NCI-H345 (cell line): ENCODE measurements at places on chromosomes 4 and X.

GRCh38 chr4:60033826-60034225, 1166.3 kb upstream of the ADGRL3 start:
- DNase-seq, result no peak

DNA sequence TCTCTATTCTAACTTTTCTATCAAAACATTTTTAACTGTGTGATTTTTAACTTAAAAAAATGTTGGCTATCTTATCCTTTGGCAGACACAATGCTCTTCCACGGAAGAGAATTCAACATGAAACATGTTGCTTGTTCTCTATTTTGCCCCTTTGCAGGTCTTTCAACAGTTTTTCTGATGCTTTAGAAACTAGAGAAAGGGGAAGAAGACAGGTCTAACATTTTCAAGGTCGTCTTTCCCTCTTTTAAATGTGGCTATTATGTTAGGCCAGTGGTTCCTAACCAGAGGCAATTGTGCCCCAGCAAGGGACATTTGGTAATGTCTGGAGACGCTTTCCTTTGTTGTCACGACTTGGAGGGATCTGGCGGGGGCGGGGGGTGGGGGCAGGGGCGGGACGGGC, 95.0 kb downstream of the SH3KBP1 start:
- no peak for DNase-seq

- DNase-seq, result no peak
Observed at GRCh38 chrX:138719396-138719795, 7.9 kb upstream of the FGF13 start.

GRCh38 chr4:164060456-164060855, 566.0 kb downstream of the TMA16 start:
- DNase-seq, result no peak
